ENCODE measurements at places on chromosomes 16 and 17.

DNA sequence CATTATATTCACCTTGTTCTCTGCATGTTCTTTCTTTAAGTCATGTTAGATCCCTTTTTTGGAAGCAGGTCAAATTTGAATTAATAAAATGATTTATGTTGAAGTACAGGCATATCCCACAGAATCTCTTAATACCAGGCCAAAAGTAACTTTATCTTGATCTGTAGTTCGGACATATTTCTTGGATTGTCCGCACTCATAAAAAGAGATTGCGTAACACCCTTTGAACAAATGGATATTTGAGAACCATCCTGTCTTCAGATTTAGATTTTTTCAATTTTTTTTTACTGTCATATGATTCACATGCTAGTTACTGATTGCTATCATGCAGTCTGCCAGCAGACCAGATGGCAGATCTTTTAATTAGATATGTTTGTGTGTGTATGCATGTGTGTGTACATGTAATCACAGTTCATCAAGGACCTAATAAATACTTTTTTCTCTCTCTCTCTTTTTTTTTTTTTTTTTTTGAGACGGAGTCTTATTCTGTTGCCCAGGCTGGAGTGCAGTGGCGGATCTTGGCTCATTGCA is 352.6 kb downstream of the WWOX start:
- no peak for DNase-seq

GRCh38 chr16:25897702-25898101 is 205.9 kb downstream of the HS3ST4 start:
- no peak for DNase-seq

GRCh38 chr16:17258848-17259713 is 211.7 kb downstream of the XYLT1 start:
- peak; percentile 63 for DNase-seq

DNA sequence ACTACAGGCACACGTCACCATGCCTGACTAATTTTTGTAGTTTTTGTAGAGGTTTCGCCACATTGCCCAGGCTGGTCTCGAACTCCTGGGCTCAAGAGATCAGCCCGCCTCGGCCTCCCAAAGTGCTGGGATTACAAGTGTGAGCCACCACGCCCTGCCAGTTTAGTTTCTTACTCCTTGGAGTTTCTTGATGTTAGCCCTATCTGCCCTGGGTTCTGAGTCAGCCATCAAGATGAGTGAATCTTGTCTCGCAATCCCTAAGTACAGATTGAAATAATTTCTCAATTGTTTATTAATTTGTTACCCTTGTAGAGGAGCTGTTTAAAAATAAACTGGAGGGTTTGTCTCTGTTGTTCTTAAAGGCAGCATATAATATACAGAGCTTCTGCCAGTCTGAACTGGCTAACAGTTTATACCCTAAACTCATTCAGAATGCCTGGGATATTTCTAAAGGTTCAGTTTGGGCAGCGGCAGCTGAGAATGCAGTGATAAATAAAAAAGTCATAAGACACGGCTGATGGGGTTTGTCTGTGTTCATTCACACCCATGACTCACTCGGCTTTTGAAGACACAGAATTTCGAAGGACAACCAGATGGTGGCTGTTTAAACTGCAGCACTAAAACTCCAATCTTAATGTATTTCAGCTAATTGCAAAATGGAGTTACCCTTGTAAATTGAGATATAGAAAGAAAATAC is 39.6 kb downstream of the GPRC5B start:
- no peak for DNase-seq

- DNase-seq: peak; percentile 53
Observed at GRCh38 chr17:50863221-50863843, 2.8 kb downstream of the TOB1 start.

DNA sequence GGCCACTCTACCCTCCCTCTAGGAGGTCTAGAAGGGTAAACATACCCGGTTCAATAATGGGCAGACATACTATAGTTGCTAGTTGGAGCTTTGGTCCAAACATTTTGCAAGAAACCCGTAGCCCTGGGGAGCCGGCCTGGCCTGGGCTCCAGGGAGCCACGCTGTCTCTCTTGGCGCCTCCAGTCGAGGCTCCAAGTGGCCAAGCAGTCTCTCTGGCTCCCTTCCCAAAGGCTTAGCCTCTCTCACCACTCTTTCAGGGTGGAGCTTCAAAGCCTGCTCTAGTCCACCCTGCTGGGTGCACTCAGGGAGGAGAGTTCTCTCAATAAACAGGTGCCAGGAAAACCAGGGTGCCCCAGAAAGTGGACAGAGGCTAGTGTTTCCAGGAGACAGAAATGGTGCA is 32.2 kb downstream of the RCVRN start:
- DNase-seq: no peak

All from RPMI8226 (cell line).